ENCODE measurements at places on chromosomes 6 and 20.

- peak; percentile 66 for DNase-seq
- H3K4me1 ChIP-seq, result peaks cover 3% of the 10 kb centered on the region
- peak within 1 kb of the TSS; percentile 74 for H3K4me3 ChIP-seq
- no peaks in the 10 kb centered on the region for H3K27me3 ChIP-seq
Observed at GRCh38 chr6:24125980-24126379, at the start of gene NRSN1. Gene NRSN1 (plus strand): TSS chr6:24126215. CDS start chr6:24134328, 8,113 bp downstream.

DNA sequence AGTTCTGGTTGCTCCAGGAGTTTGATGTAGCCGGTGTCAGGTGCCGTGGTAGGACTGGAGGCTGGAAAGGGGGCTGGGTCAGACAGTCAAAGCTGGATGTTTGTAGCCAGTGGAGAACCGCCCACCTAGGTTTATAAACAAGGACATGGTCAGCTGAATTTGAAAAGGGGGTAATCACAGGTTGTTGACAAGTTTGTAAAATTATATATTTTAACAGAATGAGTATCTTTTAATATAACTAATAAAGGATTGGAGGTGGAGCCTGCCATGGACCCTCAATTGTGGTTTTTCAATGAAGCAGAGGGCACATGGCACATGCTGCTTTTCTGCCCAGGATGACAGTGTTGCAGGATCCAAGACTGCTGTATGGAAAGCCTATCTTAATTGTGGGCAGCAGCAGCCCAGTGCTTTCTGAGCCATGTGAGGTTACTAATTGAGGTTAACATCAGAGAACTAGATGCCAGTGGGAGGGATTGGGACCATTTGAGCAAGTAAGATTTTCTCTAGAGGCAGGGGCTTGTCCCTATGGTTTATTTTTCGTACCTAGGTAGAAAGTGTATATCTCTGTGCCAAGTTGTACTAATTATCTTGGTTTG lies 9.7 kb downstream of the HECA start:
- no peak overlapping the region for H3K4me3 ChIP-seq
- H3K27ac ChIP-seq, result no peak overlapping the region
- H3K4me1 ChIP-seq, result peaks cover 7% of the 10 kb centered on the region
- no peak for DNase-seq

- DNase-seq, result no peak
- no peak overlapping the region for H3K27ac ChIP-seq
- no peaks in the 10 kb centered on the region for H3K27me3 ChIP-seq
- H3K36me3 ChIP-seq, result no peaks in the 10 kb centered on the region
- peaks cover 4% of the 10 kb centered on the region for H3K4me1 ChIP-seq
Observed at GRCh38 chr6:1105833-1106400, 206.0 kb upstream of the FOXQ1 start.

GRCh38 chr6:33070909-33071308 lies 2.5 kb downstream of the HLA-DPA1 start:
- DNase-seq, result no peak
- no peaks in the 10 kb centered on the region for H3K36me3 ChIP-seq
- no peak overlapping the region for H3K4me3 ChIP-seq
- H3K27ac ChIP-seq, result no peak overlapping the region
- H3K4me1 ChIP-seq, result no peaks in the 10 kb centered on the region
- H3K27me3 ChIP-seq, result peaks cover 6% of the 10 kb centered on the region

DNA sequence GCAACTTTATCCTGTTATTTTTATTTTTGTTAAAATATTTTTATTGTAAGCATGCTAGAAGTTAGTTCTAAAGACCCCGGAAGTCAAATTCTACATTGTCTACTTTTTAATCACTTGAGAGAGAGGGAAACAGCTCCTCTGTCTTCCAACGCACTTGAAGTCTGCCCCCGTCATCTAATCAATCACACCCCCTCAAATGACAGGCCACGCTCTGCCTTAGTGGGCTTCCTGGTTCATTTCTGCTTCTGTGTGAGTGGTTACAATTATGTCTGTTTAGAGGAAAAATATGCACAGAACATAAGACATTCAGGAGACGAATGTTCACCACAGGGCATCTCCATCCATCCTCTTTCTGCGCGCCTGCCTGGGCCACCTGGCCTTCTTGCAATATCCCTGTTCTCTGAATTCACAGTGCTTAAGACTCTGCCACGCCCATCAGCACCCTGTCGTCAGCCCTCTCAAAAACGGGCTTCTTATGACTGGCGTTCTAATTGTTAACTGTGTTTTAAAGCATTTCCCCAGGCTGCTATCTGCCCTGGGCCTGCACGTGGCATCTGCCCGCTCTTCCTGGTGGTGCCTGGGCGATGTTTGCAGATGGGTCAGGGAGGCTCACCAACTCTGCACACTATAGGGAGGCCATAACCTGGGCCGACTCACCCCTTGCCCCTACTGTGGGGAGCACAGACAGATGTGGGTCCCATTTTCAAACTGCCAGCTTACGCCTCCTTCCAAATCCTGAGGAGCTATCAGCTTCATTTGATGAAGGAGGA lies 15.4 kb downstream of the DACT2 start:
- no peak overlapping the region for H3K4me3 ChIP-seq
- DNase-seq, result no peak

GRCh38 chr20:35039146-35039545 lies 53.5 kb downstream of the TRPC4AP start:
- no peaks in the 10 kb centered on the region for H3K27me3 ChIP-seq
- no peak overlapping the region for H3K27ac ChIP-seq
- no peaks in the 10 kb centered on the region for H3K4me1 ChIP-seq
- peaks cover 91% of the 10 kb centered on the region for H3K36me3 ChIP-seq
- H3K4me3 ChIP-seq, result no peak overlapping the region
- DNase-seq, result no peak

DNA sequence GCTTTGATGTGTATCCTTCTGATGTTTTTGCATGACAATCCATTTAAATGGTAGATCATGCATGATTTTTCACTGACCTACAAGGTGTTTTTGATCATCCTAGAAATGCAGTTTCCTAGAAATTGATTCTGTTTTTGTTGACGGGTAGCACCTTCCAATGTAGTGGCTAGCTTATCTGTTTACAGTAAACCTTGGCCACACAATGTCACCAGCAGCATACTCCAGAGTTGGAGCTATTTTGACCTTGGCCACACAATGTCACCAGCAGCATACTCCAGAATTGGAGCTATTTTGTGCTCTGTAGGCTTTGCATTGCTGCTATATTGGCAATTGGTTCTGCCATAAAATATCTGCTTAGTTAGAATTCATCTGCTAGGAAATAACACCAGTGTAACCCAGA lies 74.6 kb upstream of the NAA20 start:
- H3K4me3 ChIP-seq, result no peak overlapping the region
- H3K27me3 ChIP-seq, result no peaks in the 10 kb centered on the region
- peaks cover 3% of the 10 kb centered on the region for H3K36me3 ChIP-seq
- no peak for DNase-seq

DNA sequence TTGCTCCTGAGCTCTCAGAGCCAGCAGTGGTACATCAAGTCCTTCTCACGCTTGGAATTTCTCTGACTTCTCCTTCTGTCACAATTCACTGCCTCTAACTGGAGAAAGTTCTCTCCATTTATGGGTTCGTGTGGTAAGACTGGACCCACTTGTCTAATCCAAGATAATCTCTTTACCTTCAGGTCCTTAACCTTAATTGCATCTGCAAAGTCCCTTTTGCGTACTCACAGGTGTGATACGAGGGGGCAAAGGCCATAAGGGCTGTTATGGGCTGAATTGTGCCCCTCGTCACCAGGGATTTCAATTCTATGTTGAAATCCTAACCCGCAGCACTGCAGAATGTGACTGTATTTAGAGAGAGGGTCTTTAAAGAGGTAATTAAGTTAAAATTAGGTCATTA lies 27.5 kb upstream of the TBC1D22B start:
- no peaks in the 10 kb centered on the region for H3K36me3 ChIP-seq
- H3K27me3 ChIP-seq, result no peaks in the 10 kb centered on the region
- no peaks in the 10 kb centered on the region for H3K4me1 ChIP-seq
- H3K4me3 ChIP-seq, result no peak overlapping the region

DNA sequence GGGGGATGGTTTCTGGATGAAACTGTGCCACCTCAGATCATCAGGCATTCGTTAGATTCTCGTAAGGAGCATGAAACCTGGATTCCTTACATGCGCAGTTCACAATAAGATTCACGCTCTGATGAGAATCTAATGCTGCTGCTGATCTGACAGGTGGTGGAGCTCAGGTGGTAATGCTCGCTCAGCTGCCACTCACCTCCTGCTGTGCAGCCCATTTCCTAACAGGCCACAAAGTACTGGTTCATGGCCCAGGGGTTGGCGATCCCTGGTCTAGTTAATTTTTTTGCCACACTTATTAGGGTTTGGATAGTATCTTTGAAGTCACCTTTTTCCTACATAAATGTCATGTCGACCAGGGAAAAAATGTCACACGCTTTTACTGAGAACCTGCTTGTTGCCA lies 96.8 kb upstream of the MLIP start:
- peaks cover 3% of the 10 kb centered on the region for H3K4me1 ChIP-seq
- no peak overlapping the region for H3K27ac ChIP-seq
- H3K4me3 ChIP-seq, result no peak overlapping the region
- no peaks in the 10 kb centered on the region for H3K36me3 ChIP-seq

- H3K27ac ChIP-seq, result no peak overlapping the region
- H3K27me3 ChIP-seq, result no peaks in the 10 kb centered on the region
- H3K4me3 ChIP-seq, result no peak overlapping the region
- H3K4me1 ChIP-seq, result peaks cover 3% of the 10 kb centered on the region
Observed at GRCh38 chr6:133705731-133706130, 183.2 kb upstream of the TCF21 start.

DNA sequence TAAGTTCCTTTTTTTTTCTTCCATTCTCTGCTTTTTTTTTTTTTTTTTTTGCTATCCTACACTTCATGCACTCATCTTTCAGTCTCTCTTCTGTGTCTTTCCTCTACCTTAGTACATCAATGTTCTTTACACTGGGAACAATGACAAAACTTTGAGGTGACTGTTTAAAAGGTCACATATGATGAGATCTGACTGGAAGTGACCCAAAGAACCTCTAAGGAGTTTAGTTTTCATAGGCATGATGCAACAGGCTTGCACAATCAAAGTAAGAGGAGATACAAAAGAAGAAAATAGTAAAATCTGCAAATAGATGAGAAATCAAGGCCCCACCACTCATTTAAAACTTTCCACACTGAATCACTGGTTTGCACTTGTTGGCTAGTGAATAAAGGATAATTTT lies 840.8 kb downstream of the TBC1D32 start:
- DNase-seq, result no peak
- no peaks in the 10 kb centered on the region for H3K27me3 ChIP-seq
- no peaks in the 10 kb centered on the region for H3K36me3 ChIP-seq
- no peak overlapping the region for H3K4me3 ChIP-seq

DNA sequence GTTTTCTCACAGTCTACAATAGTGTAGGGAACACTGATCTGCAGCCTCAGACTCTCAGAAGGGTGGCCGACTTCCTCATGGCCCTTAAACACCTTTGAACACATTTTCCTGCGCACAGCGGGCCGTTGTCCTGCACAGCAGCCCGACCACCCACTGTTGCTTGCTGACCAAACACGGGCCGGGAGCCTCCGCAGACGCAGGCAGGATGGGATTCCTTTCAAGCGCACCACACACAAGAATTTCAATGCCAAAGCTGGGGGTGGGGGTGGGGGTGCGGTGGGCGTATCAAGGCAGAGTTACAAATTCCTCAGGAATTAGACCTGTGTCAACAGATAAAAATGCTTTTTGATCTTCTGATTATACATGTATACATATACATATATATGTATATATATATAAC lies 74.5 kb downstream of the HUS1B start:
- H3K4me3 ChIP-seq, result no peak overlapping the region
- peaks cover 26% of the 10 kb centered on the region for H3K4me1 ChIP-seq

DNA sequence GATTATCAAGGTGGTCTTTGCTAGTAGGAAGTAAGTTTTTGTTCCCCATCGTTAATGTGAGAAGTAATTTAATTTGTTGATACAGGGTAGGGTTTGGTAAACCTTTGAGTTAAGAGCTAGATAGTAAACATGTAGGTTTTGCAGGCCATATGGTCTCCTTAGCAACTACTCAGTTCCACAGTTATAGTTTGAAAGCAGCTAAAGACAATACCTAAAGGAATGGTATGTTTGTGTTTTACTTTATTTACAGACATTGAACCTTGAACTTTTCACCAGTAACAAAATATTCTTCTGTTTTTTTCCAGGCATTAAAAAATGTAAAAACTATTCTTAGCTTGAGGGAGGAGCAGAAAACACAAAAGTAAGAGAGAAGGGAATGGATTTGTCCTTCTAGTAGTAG lies 1.7 kb downstream of the CAP2 start:
- no peak overlapping the region for H3K4me3 ChIP-seq
- no peaks in the 10 kb centered on the region for H3K36me3 ChIP-seq
- peaks cover 16% of the 10 kb centered on the region for H3K27me3 ChIP-seq

DNA sequence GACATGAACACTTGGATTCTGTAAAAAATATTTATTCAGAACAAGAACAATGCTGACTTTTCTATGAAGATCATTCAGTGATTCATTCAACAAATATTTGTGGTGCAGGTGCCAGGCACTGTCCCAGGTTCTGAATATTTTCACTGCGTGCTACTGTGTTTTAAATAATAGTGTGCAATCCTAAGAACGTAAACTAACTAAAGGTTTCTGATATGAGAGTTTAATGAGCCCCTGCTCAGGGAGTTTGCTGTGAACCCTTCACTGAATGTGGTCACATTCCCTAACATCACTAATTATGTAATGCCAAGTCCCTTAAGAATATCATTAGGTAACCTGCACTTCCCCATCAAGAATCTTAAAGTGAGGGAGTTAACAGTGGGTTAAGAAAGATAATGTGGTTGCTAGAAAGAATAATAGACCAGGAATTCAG lies 1.7 kb upstream of the TMEM170B start:
- no peak overlapping the region for H3K27ac ChIP-seq
- no peak for DNase-seq
- no peaks in the 10 kb centered on the region for H3K36me3 ChIP-seq
- H3K4me1 ChIP-seq, result no peaks in the 10 kb centered on the region
- H3K4me3 ChIP-seq, result no peak overlapping the region

DNA sequence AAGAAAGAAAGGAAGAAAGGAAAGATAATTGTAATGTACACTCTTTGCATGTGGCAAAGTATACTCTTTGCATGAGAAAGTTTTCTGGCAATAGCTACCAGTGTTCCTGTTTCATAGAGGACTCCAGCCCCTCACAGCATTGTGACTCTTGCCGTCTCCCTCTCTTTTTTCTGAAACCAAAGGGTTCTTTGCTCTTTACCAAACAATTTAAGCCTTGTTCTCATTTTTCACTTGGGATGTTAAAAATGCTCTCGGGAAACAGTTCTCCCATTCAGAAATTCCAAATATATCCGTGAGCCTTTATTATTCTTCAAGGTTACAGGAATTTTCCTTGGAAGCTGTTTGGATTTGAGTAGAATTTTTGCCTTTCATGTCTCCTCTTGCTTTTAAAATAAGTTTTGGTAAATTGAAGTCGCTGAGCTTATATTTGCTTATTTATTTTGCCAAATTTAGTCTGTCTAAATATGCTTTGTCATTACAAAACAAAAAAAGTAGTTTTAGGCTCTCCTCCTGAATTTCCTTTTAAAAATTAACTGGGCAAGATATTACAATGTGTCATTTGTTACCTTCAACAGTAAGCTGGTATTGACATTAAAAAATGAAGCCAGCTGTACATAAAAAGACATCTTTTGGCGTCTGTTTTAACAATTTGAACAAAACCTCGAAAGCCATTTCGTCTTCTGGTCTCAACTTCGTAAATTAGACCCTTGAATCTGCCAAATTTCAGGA lies 103.8 kb upstream of the ARMC2 start:
- H3K4me3 ChIP-seq, result no peak overlapping the region
- no peaks in the 10 kb centered on the region for H3K36me3 ChIP-seq
- H3K27me3 ChIP-seq, result no peaks in the 10 kb centered on the region
- DNase-seq, result no peak
- H3K27ac ChIP-seq, result no peak overlapping the region

- H3K27me3 ChIP-seq, result no peaks in the 10 kb centered on the region
- H3K27ac ChIP-seq, result no peak overlapping the region
- H3K36me3 ChIP-seq, result no peaks in the 10 kb centered on the region
- no peak overlapping the region for H3K4me3 ChIP-seq
- no peak for DNase-seq
- H3K4me1 ChIP-seq, result peaks cover 6% of the 10 kb centered on the region
Observed at GRCh38 chr6:18586133-18586532, 199.0 kb downstream of the RNF144B start.
